ENCODE measurements at places on chromosomes 13 and 19.

- DNase-seq, result peak; percentile 66
Measured at GRCh38 chr19:10861103-10861651, 10.2 kb upstream of the CARM1 start.

GRCh38 chr19:21022996-21023395, 2.5 kb downstream of the ZNF430 start:
- DNase-seq, result peak; percentile 34

GRCh38 chr13:61685682-61686012, 270.0 kb upstream of the PCDH20 start:
- peak; percentile 9 for DNase-seq

- no peak for DNase-seq
Measured at GRCh38 chr13:38042771-38043170, 173.2 kb upstream of the TRPC4 start.

DNA sequence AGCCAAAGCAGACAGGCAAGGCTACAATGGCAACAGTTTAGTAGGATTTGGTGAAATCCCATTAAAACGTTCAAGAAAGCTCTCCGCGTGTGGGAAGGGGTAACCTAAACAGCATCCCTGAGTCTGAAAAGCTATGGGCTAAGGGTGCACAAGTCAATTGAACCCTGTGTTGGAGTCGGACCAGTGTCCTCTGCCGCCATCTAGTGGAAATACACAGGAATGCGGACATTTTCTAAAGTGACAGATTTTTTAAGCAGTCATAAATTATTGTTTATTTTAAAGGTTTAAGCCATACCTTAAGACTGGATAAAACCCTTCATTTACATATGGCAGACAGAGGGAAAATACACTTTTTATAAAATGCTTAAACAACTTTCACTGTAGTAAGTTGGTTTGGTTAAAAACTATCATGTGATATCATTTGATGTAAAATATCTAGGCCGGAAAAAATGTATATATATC, 26.5 kb upstream of the LSM14A start:
- peak; percentile 68 for DNase-seq

DNA sequence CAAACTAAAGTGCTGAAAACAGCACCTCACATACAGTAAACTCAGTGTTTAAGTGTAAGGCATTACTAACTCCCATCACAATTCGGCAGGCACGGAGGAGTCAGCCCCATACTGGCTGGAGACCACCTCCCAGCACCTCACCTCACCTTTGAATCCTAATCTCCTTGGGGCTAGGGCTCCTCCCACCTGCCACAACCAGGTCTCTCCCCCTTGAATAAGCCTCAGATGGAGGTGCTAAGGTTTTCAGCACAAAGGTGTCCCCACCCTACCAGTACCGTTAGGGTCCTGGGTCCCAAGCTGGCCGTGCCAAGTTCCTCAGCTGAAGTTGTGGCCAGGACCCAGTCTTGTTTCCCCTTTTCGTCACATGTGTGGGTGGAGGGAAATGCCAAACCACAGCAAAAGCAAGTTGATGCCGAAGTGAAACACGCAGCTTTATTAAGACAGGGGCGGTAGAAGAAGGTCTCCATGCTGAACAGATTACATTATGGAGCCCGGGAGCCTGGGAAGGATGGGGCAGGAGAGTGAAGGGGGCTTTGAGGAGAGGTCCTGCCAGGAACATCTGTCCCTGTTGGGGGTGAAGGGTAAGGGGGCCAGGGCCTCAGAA, at the start of gene IGFLR1:
TSS of gene IGFLR1 (minus strand) at position 332 of the 604 bp plus-strand sequence. CDS start 1,272 bp downstream, outside the sequence.
- peak; percentile 89 for DNase-seq

DNA sequence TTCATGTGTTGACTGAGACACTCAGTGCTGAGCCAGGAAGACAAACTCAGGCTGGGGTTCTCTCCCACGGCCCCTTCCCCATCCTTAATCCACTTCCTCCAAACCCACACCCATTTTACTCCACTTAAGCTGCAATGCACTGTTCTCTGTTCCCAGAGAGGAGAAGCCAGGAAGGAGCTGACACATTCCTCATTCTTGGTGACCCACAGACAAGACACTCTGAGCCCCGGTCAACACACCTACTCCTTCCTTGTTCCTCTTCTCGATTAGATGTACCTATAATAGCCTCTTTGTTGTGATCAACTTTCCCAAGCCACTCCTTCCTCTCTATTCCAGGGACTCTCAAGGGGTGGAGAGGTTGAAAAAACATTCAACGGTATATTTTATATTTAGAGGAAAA, 47.1 kb downstream of the INSR start:
- DNase-seq, result no peak

- DNase-seq, result peak; percentile 81
Measured at GRCh38 chr13:39602614-39603366, at the start of gene LHFPL6. TSS of gene LHFPL6 (minus strand) at chr13:39603193.

GRCh38 chr13:106374631-106375030, 160.8 kb downstream of the EFNB2 start:
- no peak for DNase-seq

DNA sequence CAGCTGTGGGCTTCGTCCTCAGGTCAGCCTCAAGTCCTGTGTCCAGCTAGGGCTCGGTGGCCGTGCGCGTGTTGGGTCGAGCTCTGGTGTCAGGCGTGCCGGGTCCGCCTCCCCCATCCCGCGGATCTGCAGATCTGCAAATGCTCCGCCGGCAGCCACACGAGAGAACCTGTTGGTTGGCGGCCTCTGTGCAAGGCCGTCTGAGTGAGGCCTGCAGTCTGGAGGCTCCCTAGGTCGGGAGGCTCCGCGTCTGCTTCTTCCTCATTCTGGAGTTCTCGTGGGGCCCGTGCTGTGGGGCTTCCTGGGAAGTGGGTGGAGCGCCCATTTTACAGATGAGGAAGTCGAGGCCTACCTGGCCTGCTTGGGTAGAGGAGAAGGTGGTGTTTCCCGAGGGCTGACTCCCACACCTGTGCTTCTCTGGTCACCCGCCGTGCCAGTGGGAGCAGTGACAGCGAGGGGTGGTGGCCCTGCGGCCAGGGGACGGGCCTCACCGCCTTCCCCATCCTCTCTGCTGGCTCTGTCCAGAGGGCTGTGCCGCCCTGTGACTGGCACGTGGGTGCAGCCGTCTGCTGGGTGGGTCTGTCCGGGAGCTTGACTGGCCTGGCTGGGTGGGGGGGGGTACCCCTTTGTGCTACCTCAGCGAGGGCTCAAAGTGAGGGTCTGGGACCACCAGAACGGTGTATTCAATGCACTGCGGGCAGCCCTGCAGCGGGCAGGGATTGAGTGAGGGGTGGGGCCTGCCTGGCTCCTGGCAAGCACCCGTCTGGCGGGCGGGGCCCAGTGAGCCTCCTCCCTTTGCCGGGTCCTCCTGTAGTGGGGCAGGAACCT, 3.3 kb downstream of the CSNK1G2 start:
- no peak for DNase-seq

DNA sequence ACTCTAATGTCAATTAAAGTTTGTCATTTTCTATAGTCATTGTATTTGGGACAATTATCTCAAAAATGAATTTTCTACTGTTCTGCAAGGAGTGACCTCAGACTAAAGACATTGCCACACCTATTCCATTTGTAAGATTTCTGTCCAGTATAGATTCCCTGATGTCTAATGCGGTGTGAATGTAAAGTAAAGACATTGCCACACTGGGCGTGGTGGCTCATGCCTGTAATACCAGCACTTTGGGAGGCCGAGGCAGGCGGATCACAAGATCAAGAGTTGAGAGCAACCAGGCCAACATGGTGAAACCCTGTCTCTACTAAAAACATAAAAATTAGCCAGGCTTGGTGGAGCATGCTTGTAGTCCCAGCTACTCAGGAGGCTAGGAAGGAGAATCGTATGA, 13.8 kb upstream of the ZNF83 start:
- no peak for DNase-seq

- no peak for DNase-seq
Measured at GRCh38 chr13:62137629-62138405, 722.2 kb upstream of the PCDH20 start.

DNA sequence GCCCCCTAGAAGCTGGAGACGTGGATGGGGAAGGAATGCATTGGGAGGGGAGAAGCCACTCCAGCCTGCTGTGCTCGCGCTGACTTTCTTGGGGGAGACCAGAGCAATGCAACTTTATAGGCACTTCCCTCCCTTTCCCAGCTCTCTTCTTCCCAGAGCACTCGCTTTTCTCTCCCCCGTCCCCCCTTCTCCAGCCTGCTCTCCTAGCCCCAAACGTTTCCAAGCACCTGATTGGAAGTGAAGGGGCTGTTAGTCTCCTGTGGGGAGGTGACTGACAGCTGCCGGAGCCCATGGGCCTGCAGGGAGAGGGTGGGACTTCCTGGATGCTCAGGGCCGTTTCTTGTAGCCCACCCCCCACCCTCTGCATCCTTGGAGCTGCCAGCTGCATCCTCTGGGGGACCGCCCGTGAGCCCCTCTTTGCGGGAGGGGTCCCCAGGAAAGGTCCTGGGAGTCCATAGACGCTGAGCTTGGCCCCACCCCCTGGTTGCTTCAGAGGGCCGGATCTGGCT, 2.5 kb downstream of the HDGFL2 start:
- peak; percentile 68 for DNase-seq

GRCh38 chr13:48778610-48779009, 124.9 kb downstream of the CYSLTR2 start:
- no peak for DNase-seq

- peak; percentile 52 for DNase-seq
Measured at GRCh38 chr19:1026783-1027649, 608 bp downstream of the CNN2 start.

DNA sequence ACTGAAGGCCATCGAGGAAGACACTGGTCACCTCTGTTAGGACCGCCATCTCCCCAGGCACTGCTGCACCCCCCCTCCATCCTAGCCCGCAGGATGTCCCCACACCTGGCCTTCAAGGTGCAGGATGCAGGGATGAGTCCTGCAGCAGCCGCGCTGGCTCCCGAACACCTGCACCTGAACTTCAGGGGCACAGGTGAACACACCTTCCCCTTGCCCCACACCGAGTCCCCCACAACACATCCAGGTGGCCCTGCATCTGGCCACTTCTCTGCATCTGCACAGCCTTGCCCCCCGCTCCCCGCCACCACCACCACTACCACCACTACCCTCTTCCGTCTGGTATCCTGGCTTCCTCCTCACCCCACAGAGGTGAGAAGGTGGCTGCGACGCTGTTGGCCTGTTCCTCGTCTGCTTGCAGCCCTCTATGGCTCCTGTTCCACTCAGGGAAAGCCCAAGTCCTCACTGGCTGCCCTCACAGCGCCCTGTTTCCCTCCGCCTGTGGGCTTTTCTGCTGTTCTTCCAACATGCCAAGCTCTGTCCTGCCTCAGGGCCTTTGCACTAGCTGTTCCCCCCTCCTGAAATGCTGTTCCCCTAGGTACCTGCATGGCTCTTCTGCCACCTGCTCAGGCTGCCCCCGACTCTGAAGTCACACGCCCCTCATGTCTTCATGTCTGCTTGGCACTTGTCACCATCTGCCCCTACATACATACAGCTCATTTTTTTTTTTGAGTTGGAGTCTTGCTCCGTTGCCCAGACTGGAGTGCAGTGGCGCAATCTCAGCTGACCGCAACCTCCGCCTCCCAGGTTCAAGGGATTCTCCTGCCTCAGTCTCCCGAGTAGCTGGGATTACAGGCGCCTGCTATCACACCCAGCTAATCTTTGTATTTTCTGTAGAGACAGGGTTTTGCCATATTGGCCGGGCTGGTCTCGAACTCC, 1.4 kb upstream of the CERS1 start:
- DNase-seq, result no peak

- DNase-seq, result no peak
Measured at GRCh38 chr13:43245374-43245964, 222.1 kb downstream of the DNAJC15 start.

Measured in GM12865 (cell line).